ENCODE measurements at places on chromosomes 16 and 17.
A peak's percentile ranks its signal among the peaks of the same experiment; 100 is the strongest.

- no peak for DNase-seq
Measured at GRCh38 chr17:48132385-48132784, 24.8 kb downstream of the SNX11 start.

- DNase-seq: no peak
Measured at GRCh38 chr17:80328634-80329380, 68.2 kb downstream of the RNF213 start.

DNA sequence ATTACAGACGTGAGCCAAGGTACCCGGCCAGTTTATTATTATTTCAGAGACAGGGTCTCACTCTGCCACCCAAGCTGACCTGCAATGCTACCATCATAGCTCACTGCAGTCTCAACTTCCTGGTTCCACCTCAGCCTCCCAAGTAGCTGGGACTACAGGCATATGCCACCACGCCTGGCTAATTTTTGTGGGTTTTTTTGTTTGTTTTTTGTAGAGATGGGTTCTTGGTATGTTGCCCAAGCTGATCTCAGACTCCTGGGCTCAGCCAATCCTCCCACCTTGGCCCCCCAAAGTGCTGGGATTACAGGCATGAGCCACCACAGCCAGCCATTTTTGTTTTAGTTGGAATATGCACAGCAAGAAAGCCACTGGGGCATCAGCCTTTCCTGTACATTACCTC, 115.7 kb downstream of the MRM1 start:
- DNase-seq: no peak

- DNase-seq: no peak
Measured at GRCh38 chr16:47395733-47396498, 64.9 kb downstream of the ITFG1 start.

GRCh38 chr17:45575126-45575885, 84.8 kb upstream of the PLEKHM1 start:
- peak; percentile 0 for DNase-seq

- no peak for DNase-seq
Measured at GRCh38 chr16:87414251-87414680, 22.1 kb downstream of the MAP1LC3B start.

- DNase-seq: no peak
Measured at GRCh38 chr17:60769327-60769726, 91.7 kb downstream of the BCAS3 start.

DNA sequence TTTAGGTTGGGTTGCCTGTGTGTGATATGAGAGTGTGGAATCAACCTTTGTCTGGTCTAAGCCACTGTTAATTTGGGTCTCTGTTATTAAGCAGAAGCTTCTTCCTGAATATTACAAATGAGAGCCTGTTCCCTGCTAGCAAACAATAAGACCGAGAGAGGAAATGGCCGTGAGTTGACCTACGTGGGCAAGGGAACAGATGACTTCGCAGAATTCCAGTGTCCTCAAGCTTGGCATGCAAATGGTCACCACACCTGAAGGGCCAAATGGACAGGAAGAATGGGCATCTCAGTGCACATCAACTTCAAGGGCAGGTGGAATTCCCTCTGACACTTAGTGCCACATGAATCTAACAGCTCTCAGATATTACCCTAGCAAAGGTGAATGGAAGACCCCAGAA, 250.8 kb upstream of the FOXF1 start:
- no peak for DNase-seq

GRCh38 chr17:70037498-70037897, 37.5 kb upstream of the KCNJ16 start:
- no peak for DNase-seq

GRCh38 chr16:67858500-67858899, 11.0 kb upstream of the CENPT start:
- no peak for DNase-seq

DNA sequence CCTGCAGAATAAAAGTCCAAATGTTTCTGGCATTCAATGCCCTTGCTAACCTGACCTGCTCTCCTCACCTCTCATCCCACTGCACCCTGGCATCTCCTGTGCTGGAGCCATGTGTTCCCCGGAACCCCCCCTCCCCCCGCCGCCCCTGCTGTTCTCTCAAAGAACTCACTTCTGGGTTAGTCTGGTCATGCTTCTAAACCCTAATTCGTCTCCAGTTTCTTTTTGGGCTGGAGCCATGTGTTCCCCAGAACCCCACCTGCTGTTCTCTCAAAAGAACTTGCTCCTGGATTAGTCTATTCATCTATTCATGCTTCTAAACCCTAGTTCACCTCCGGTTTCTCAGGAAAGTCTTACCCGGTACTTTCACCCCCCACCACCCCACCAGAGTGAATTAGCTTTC, 808 bp upstream of the ALOX15 start:
- DNase-seq: no peak

DNA sequence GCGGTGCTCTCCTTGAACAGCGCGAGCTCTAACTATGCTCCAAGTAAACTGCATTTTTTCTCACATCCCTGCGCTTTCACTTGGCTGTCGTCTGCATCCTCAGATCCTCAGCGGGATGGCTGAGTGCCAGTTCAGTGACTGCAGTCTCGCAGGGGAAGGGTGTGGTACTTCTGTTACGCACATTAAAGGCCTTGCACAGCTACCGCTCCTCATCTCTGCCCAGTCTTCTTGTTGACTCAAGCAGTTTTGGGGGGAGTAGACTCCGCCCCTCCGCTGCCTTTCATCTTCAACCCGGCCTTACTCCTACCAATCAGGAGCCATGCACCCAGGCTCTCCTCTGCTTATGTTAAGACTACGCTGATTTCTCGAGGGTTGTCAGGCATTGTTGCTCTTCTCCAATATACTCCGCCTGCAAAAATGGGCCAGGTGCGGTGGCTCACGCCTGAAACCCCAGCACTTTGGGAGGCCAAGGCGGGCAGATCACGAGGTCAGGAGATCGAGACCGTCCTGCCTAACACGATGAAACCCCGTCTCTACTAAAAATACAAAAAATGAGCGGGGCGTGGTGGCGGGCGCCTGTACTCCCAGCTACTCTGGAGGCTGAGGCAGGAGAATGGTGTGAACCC, 10.0 kb downstream of the ATP5PD start:
- DNase-seq: peak; percentile 72

- DNase-seq: peak; percentile 29
Measured at GRCh38 chr17:31318298-31318801, 3.1 kb downstream of the EVI2A start.

DNA sequence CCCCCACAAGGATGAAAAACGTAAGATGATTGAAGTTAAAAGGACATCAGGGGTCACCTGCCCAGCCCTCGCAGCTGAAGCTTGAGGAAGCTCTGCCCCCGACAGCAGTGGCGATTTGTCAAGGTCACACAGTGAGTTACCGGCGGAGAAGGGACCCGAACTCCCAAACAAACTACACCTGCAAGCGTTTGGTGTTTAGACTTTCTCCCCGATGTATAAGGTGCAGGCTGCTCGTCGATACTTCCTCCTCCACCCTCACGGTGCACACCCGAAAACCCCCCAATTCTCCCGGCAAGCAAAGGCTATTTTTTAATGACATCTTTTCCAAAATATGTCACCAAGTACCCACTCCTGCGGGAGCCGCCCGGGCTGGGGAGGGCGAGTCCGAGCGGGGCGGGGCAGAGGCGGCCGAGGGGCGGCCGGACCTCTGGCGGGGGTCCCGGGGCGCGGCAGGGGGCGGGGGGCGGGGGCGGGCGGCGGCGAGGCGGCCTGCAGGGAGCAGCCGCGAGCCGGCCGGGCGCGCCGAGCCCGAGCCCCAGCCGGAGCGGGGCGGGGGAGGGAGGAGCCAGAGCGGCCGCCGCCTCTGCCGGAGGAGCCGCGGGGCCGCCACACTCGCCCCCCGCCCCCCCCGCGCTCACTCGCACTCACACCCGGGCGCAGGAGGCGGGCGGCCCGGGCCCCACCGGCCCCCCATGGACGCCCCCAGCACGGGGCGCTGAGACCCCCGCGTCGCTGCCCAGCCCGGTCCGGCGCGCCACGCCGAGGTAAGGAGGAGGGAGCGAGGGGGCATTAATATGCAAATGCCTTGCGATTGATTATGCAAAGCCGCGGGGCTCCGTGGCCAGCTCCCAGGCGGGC, at the start of gene THRA:
THRA (plus strand) TSS at position 637 of the 858 bp plus-strand sequence. CDS start 11,524 bp downstream, outside the sequence.
- peak; percentile 83 for DNase-seq

DNA sequence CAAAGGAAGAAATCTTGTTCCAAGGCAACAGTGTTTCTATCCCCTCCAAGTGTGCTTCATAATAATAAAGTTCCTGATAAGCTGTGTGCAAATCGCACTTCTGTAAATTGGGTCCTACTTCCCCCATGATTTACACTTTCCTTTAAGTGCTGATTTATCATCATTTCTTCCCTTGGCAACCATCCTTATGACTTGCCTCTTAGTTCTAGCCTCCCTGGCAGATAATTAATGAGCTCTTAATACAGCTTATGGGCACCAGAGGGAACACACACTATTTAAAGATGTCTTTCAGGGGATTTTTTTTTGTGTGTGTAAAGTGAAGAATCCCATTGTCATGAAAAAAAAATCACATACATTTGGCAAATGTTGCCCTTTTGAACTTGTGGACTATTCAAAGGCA, 101.6 kb upstream of the MPHOSPH6 start:
- DNase-seq: no peak

DNA sequence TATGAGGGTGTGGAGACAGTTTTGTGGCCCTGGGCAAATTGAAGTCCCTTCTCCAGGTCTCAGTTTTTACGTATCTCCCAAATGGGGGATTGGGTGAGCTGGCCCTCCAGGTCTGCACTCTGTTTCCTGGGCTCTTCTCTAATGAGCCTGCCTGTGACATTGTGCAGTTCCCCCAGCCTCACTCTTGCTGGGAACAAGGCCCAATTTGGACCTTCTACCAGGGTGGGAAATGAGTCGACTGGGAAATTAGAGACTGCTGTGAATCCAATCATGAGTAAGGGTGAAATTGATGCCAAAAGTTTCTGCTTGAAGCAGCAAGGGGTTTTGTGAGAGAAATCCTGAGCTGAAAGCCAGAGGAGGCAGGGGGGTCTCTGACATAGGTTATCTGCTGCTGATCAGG, 71.5 kb upstream of the KSR1 start:
- no peak for DNase-seq

- DNase-seq: no peak
Measured at GRCh38 chr17:82344175-82344907, 10.8 kb upstream of the SECTM1 start.
